NCI-H1417 treated with DMSO at 0.1 percent for 48 hours (cell line): ENCODE measurements at places on chromosomes 1 and 21.

GRCh38 chr1:152426731-152427130, 12.7 kb upstream of the CRNN start:
- no peak for DNase-seq

GRCh38 chr21:39855595-39855994, 11.6 kb upstream of the PCP4 start:
- no peak for DNase-seq

DNA sequence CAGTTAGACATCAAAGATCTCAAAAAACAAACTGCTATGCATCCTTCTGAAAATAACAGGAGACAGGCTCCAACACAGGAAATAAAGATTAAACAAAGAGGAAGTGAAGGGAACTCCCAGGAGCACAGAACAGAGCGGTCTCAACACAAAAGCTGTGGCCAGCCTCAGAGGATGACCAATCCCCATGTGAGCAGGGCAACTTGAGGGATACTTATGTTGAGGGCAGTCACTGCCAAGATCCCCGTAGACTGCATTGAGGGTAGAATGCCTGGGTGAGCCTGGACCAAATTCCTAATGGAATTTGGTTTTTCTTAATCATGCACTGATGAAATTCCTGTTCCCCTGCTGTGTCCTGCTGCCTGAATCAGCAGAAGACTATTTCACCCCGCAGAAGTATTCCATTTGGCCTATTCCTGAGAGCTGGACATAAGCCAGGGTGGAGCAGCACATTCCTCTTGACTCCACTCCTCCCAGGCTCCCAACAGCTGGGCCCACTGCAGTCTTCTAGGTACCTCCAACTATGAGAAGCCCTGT, 49.0 kb downstream of the JAK1 start:
- DNase-seq: no peak

DNA sequence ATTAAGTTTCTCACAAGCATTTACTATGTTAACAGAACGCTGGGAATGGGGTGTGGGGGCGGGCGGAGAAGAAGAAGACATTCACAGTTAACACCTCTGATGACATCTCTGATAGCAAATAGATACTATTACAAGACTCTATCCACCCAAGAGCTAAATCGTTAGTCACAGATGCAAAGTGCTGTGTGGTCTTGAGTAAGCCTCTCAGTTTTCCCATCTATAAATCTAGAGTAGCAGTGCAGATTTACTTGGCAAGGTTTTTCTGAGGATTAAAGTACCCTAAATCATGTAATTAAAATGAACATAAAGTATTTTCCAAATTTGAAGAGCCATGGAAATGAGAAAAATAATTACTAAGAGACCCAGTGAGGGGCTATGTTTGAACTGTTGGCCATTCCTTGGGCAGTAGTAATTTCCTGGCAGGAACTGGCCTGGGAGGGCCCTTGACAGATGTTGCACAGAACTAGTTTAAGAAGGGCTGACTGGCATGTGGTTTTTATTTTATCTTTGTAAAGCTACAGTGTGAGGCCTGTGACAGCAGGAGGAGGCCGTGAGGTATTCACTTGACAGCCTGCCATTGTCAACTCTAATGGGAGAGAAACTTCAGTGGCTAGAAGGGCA, 58.7 kb upstream of the APOBEC4 start:
- no peak for DNase-seq

GRCh38 chr1:195105773-195106172, 1502.5 kb downstream of the KCNT2 start:
- no peak for DNase-seq

DNA sequence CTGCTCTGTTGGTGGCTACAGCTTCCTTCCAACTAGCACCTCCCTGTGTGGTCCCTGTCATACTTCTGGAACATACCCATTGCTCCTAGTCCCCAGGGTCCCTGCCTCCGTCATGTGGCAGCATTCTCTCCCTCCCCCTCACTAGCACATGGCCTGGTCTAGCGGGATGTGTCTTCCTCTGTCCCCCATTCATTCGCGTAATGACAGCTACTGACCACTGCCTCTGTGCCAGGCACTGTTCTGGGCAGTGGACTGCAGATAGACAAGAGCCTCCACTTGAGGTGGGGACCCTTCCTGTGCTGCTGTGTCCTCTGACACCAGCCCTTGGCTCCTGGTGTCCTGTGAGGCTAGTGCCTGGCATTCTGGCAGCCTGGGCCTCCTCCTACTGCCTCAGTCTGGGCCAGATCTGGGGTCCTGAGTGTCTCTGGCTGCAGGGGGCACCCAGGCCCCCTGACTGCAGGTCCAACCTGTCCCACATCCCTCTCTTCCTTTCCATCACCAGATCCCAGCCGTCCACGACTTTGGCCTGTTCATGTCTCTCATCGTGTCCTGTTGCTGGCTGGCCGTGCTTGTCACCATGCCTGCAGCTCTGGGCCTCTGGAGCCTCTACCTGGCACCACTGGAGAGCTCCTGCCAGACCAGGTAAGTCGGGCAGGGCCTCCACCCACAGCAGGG, 38.1 kb downstream of the DISP3 start:
- DNase-seq: no peak

- DNase-seq: no peak
These were observed 316.8 kb upstream of the SNX7 start for GRCh38 chr1:98344731-98345130.

GRCh38 chr1:175090780-175091179, 23.1 kb downstream of the TNN start:
- no peak for DNase-seq

- no peak for DNase-seq
These were observed 297.2 kb upstream of the PLXNA2 start for GRCh38 chr1:208541225-208541855.

DNA sequence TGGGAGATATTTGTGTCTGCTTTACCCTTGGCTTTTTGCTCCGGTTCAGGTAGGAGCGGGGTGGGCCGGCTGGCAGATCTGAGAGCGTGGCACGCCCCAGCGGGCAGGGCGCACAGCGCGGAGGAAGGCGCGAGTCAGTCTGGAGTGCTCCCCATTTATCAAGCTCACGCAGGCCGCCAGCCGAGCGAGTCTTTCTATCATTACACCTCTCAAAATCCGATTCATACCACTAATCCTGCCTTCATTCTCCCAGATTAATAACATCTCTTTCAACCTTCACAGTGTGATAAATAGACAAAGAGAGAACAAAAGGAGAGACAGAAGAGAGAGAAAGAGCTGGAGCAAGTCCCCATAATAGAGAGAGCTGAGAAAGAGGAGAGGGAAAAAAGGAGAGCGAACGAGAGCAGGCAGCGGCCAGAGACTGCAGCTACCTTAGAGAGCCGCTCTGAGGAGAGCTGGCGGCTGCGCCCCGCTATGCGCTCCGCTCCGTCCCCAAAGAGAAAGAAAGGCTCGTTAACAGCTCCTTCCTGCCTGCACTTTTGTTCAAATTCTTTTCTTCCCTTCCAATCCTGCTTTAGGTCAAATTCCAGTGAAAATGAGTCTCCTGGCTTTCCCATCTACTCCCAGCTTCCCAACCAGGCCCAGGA, 48.0 kb downstream of the DMAP1 start:
- no peak for DNase-seq

GRCh38 chr1:148379170-148379500, 104.0 kb downstream of the PPIAL4G start:
- no peak for DNase-seq

- no peak for DNase-seq
These were observed 445.8 kb upstream of the VAMP3 start for GRCh38 chr1:7325254-7325653.

GRCh38 chr1:12130466-12131130, 36.2 kb upstream of the TNFRSF1B start:
- DNase-seq: no peak

GRCh38 chr21:38322311-38322950, 65.6 kb downstream of the KCNJ15 start:
- no peak for DNase-seq

GRCh38 chr1:10873189-10873588, 76.7 kb upstream of the CASZ1 start:
- no peak for DNase-seq

DNA sequence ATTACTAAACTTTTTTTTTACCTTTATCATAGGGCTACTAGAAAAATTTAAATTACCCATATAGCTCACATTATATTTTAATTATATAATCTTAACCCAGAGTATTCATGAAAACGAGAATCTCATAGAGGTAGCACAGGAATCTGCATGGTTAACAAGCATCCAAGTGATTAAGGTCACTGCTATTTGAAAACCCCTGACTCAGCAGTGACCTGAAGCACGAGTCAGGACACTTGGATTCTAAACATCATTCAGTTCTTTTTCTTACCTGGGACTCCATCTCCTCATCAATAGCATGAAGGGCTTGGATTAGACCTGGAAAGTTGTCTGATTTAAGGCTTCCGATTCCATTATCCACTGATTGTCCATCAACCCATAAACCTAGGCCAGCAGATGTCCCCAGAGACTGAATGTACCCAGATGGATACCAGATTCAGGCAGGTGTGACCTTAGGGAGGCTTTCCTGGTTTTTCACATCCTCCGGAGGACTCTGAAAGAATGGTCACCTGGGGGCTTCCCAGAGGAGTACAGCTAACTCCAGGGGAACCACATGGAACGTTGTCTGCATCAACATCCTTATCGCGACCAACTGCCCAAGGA, 174.3 kb downstream of the SETD4 start:
- DNase-seq: no peak

DNA sequence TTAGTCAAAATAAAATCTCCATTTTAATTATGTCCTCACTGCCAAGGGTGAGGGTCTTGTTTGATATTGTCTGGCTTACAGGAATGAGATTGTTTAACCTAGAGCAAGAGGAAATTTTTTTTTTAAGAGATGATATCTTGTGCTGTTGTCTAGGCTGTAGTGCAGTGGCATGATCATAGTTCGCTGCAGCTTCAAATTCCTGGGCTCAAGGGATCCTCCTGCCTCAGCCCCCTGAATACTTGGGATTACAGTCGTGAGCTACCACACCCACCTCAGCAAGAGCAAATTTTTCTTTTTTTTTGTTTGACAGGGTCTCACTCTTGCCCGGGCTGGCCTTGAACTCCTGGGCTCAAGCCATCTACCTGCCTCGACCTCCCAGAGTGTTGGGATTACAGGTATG, 84.6 kb downstream of the DISP1 start:
- DNase-seq: no peak

DNA sequence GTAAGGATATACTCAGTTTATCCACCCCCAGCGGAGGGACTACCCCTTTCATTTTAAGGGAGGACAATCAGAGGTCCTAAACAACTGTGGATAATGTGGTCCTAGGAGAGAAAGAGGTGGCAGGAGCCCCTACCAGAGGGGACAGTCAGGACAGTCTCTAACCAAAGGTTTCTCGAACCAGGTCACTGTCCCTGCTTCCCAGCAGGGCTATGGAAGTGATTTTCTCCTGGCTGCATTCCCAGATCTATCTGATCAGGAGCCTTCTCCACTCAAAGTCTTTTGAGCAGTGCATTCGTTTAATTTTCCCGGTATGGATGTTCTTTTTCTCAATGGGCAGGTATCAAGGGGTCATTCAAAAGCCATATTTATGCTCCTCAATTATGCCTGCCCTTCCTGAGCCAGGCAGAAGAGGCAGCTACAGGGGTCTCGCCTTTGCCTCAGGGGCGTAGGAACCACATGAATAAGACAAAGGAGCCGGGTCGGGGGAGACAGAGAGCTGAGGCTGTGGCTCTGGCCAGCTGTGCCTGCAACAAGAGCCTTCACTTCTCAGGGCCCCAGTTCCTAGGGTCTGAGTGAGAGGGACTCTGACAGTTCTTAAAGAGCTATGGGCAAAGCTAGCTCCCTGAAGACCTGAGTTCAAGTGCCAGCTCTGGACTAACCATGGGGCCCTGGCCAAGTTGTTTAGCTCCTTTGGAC, 62.5 kb upstream of the DMRTB1 start:
- no peak for DNase-seq

GRCh38 chr1:205440121-205440475, 15.7 kb downstream of the BLACAT1 start:
- DNase-seq: no peak

DNA sequence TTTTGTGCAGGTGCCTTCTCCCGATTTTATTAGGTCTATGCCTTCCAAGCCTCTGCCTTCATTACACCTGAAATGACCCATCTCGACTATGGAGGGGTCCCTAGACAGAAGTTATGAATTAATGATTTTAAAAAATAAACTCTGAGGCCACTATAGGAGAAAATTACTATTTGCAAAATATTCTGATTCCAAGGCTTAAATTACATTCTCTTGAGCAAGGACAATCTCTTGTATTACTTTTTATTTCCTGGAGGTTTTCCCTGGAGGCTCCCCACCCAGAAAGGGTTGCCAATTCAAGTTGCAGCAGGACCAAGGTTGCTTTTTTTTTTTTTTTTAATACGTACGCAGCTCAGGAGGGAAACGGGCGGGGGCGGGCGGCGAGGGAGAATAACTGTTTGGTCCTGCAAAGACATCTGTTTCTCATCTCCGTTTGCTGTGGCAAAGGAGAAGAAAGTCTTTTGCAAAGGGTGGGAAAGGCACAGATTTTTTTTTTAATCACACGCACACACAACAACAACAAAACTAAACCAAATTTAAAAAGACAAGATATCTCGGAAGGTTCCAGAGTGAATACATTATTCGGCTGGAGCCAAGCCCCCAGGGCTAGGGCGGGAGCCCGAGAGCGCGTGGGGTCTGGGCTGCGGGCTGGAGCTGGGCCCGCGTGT, 618 bp upstream of the SERTAD4 start:
- no peak for DNase-seq

- no peak for DNase-seq
These were observed 92.1 kb upstream of the POU3F1 start for GRCh38 chr1:38138498-38139233.

GRCh38 chr1:19035377-19036040, 79.0 kb upstream of the IFFO2 start:
- DNase-seq: no peak

DNA sequence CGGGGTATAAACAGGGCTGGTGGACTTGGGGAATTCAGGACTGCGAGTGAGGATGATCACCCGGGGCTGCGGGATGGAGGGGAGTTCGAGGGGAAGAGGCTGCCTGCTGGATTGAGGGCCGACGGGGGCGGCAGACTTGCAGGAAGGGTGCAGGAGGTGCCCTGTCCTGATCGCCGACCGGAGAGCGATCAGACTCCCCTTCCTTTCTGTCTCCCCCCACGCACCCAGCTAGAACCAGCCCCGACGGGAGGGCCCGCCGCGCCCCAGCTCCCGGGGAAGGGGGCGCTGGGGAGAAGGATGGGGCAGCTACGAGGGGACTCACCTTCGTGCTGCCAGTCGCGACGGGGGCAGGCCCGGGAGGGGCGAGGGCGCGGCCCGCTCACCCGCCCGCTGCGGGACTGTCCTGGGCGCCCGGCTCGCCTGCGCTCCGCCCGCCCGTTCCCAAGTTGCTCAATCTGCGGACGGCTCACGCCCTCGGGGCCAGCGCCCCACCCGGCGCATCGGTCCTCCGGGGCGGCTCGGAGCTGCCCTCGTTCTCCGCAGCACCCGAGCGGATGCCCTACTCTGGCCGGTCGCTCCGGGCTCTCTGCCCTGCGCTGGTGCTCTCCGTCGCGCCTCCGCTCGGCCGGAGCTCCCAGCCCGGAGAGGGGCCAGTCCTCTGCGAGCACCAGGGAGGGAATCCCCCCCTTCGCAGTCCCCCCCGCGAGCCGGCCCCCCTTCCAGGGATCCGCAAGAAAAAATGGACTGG, at the start of gene RSPO1:
Gene RSPO1 (minus strand): TSS at position 649 of the 748 bp plus-strand sequence. CDS start 5,231 bp downstream, outside the sequence.
- DNase-seq: no peak

- DNase-seq: no peak
These were observed 762.9 kb downstream of the LTN1 start for GRCh38 chr21:28229814-28230213.
